Stimulated activated memory B cell treated with anti-CD40 and anti-IgM and Interleukin-4, amounts not matched to agents 10 μg/mL and 1 μg/mL and 100 μg/mL, for 72 hours (primary cell): ENCODE measurements at places on chromosomes 7 and 10.
A peak's percentile ranks its signal among the peaks of the same experiment; 100 is the strongest.

GRCh38 chr10:119769886-119770285 lies 44.0 kb downstream of the INPP5F start:
- ATAC-seq = no peak

DNA sequence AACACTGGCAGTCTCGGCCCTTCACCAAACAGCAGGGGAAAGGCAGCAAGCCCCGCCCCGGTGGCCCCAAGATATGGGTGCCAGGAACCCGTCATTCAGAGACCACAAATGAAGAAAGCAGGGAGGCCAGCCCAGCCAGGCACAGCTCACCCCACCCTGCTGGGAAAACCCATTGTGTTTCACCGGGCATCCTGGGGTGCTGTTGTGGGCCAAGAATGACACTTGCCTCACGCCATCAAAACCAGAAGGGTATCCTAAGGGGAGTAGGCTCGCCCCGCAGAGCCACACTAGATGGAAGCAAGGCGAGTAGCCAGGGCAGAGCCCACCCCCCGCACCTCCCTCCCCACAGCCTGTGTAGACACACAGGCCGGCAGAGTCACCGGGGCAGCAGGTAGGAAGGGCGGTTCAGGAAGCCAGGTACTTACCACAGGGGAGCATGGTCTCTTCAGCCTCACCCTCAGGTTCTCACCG lies 72.5 kb upstream of the KCNMA1 start:
- ATAC-seq = peak; percentile 74

- ATAC-seq = no peak
Observed at GRCh38 chr7:88597941-88598425, 161.5 kb upstream of the ZNF804B start.

DNA sequence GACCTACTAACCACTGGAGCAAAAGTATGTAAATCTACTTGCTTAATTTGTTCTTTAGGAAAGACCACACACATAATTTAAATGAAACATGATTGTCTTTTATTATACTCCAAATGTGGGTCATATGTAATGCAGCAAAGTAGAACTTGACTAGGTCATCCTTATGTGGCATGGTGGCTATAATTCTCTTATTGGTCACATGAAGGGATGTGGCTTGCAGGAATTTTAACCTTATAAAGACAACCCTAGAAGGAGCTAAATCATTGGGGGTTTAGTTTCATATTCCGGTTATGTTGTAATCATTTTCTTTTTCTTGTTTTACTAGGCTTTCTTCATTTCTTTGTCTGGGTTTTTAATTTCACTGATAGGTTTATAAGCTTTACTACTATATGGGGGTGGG lies 93.9 kb downstream of the SEPTIN7 start:
- ATAC-seq = no peak
